ENCODE measurements at places on chromosomes 6 and 20.
A peak's percentile ranks its signal among the peaks of the same experiment; 100 is the strongest.

- no peak for DNase-seq
Measured at GRCh38 chr6:57135885-57136284, 36.2 kb upstream of the BAG2 start.

DNA sequence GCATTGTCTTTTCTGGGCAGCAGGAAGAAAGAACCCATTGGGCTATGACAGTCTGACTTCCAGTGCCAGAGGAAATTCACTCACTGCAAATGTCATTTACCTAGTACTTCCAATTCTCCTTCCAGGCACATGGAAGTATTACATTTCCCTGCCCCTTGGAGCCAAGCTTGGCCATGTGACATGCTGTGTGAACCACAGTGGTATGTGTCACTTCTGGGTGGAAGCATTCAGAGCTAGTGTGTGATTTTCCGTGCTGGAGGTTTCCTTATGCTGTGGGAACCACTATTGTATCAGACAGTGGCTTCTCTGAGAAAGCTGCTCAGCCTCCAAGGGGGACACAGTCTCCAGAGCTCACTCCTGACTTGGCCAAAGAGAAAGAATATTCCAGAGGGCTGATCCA, 387.6 kb downstream of the CDC5L start:
- no peak for DNase-seq

DNA sequence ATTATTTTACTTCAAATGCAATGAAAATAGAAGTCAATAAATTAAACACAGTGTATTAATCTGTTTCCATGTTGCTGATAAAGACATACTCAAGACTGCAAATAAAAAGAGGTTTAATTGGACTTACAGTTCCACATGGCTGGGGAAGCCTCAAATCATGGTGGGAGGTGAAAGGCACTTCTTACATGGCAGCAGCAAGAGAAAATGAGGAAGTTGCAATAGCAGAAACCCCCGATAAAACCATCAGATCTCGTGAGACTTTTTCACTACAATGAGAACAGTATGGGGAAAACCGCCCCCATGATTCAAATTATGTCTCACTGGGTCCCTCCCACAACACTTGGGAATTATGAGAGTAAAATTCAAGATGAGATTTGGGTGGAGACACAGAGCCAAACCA, 82.2 kb downstream of the GPR63 start:
- peak; percentile 13 for DNase-seq

GRCh38 chr20:62642666-62643520, 590 bp downstream of the SLCO4A1 start:
- DNase-seq, result peak; percentile 58

GRCh38 chr6:35728683-35729678, 7.9 kb upstream of the ARMC12 start:
- no peak for DNase-seq

All from GM12865 (cell line).